ENCODE measurements at places on chromosomes 12 and 14.

GRCh38 chr14:22565391-22565945, 23.6 kb downstream of the DAD1 start:
- DNase-seq, result no peak

DNA sequence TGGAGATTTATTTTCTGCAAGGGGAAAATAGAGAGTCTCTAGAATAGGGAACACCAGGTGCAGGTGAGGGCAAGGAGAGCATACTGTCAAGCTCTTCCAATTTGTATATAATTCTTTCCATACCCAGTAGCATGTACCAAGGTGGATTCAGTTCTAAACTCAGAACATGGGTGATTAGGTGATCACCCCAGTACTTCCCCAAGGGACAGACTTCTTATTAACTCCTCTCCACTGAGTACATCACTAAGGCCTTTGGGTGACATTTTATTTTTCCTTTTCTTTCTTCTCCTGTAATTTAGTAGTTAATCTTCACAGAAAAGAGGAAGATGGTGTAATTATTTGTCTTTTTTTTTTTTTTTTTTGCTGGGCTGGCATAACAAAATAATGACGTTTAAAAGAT, 54.2 kb downstream of the DIP2B start:
- DNase-seq, result no peak

DNA sequence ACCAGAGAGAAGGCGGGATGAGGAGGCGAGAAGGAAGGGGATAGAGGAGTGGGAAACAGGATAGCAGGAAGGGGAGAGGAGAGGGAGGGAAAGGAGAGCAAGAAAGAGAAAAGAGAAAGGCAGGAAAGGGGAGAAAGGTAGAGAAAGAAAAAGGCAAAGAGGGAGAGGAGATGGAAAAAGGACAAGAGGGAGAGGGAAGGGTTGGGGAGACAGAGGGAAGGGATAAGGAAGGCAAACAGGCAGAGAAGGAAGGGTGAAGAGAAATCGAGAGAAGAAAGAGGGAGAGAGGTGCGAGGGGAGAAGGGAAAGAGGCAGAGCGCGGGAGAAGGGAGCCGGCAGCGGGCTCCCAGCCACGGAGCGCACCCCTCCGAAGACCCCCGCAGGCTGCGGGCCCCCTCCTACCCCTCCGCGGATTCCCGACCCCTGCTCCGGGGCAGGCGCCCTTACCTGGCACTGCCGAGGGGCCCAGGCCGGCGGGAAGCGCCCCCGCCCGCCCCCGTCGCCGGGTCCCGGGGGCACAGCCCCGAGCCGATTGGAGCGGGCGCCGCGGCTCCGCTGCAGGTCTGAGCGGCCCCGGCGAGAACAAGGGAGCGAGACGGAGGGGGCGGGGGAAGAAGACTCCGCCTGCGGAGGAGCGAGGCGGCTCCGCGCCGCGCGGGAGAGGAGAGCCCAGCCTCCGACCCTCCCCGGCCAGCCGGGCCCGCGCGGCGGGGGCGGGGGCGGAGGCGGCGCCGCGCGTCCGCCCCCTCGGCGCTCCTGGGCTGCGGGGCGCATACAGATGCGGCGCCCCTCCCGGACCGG, at the start of gene CDH24:
CDH24 (minus strand) TSS at position 565 of the 801 bp plus-strand sequence. CDS start 1,787 bp downstream, outside the sequence.
- no peak for DNase-seq

- no peak for DNase-seq
Observed at GRCh38 chr12:19398376-19399363, 40.6 kb upstream of the AEBP2 start.

GRCh38 chr14:105503935-105504692, 13.1 kb downstream of the TEDC1 start:
- no peak for DNase-seq

GRCh38 chr12:5807514-5808219, 137.4 kb downstream of the ANO2 start:
- no peak for DNase-seq

DNA sequence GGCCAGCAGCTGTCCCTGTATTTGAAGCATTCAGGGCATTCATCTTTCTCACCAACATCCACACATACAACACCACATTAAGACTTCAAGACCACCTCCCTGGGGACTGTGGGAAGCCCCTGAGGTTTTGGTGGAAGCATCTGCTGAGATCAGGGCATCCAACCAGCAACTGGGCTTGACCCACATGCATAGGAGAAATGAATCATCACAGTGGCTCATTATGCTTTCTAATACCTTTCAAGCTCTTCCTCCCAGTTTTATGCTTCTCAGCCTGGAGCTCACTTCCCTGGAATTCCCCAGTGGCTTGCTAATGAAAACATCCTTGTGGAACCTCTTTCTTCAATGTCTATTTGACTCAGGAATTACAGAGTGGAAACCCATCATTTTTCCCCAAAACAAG, 21.4 kb upstream of the CMKLR1 start:
- no peak for DNase-seq

- no peak for DNase-seq
Observed at GRCh38 chr14:100989924-100990323, 86.4 kb upstream of the RTL1 start.

DNA sequence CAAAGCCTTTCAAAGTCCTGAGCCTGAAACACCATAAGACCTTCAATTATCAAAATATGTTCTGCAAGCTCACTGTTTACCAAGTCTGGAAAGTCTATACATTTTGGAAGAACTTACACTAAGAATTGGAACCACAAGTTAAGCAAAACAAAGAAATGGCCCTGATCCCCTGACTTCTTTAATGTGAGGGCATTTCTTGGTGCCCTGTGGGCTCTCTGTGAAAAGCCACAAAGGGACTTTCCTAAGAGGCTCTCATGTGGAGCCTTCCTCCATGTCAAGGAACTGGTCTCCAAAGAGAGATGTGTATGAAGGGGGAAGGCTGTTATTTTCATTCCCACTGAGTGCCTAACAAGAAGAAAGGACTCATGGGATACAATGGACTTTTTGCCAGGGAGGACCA, 13.5 kb upstream of the MYH6 start:
- no peak for DNase-seq

GRCh38 chr12:90028635-90029051, 320.0 kb upstream of the ATP2B1 start:
- no peak for DNase-seq

DNA sequence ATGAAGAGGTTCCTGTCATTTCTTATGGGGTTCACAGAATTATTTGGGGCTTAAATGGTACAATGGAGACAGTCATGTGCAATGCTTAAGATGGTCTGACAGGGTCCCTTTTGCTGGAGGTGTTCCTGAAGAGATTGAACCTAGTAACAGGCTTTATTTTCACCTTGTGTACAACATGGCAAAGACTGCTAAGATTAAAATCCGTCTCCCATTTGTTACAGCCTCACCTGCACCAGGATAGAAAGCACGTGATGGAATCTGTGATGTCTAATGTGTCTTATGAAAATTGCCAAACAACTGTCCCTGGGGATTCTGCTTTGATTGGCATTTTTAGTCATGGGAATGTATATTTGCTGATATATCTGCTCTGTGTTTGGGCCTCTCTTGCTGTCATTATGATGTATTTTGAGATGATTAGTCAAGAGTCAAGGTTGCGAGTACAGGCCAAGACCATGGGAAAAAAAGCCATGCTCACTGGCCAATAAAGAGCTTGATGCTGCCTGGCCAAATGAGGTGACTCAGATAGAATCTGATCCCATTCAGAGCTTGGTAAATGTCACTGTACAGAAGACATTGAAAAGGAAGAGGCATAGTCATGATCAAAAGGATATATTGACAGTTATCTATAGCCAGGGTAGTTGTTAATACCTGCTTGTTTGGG, 96.1 kb downstream of the FLRT2 start:
- DNase-seq, result no peak

DNA sequence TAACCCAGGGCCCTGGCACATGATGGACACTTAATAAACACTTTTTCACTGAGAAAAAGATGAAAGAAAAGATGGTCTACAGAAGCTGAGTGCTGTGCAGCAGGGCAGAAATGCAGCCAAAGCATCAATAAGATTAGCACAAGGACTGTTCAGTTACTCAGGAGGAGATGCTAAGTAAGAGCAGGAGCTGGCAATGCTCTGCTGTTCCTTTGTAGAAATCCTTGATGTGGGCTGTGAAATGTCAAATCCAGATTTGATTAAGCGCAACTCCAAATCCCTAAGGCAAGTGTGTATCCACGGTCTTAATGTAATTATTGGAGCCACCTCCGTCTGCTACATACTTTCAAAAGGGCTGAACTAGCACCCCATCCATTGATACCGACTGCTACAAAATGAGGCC, 151.8 kb upstream of the BTG1 start:
- DNase-seq, result no peak

- DNase-seq, result no peak
Observed at GRCh38 chr12:93736640-93737178, 59.5 kb downstream of the CRADD start.

GRCh38 chr14:99737956-99738667, 54.0 kb downstream of the CYP46A1 start:
- no peak for DNase-seq

DNA sequence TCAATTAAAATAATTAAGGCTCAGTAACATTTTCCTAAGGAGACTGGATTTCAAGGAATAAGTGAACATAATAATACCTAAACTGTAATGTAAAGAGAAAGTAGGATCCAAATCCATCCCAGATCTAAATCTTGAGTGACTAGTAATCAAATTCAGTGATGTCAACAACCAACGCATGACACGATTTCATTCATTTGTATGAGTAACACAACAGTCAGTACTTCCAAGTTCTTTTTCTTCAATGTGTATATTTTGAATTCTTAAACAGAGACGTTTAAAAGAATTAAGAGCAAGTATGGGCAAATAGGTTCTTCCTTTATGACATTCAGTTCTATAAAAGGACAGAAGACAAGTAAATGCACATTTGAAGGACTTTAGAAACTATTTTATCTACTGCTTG, 104.3 kb upstream of the CNTN1 start:
- no peak for DNase-seq

DNA sequence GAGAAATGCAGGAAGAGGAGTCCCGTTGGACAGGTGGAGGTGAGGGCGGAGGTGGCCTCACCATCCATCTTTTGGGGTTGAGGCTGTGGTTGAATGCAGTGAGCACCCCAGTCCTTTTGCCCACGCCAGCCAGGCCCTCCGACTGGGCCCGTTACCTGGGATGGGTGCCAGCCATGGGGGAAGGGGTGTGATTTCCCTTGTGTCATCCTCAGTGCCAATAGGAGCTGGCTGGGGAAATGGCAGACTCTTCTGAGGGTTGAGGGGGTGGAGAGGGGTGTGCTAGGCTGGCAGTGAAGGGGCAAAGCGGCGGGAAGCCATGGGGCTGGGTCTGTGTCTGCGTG, 9.6 kb downstream of the KCNH3 start:
- no peak for DNase-seq

GRCh38 chr12:108634341-108634751, 652 bp upstream of the SELPLG start:
- DNase-seq, result no peak

GRCh38 chr14:34982421-34983147, at the start of gene SRP54:
TSS of gene SRP54 (plus strand) at chr14:34982992. CDS start at chr14:34996710, 13,718 bp downstream.
- peak; percentile 98 for DNase-seq

GRCh38 chr12:6909421-6910145, 4.8 kb upstream of the ENO2 start:
- no peak for DNase-seq

DNA sequence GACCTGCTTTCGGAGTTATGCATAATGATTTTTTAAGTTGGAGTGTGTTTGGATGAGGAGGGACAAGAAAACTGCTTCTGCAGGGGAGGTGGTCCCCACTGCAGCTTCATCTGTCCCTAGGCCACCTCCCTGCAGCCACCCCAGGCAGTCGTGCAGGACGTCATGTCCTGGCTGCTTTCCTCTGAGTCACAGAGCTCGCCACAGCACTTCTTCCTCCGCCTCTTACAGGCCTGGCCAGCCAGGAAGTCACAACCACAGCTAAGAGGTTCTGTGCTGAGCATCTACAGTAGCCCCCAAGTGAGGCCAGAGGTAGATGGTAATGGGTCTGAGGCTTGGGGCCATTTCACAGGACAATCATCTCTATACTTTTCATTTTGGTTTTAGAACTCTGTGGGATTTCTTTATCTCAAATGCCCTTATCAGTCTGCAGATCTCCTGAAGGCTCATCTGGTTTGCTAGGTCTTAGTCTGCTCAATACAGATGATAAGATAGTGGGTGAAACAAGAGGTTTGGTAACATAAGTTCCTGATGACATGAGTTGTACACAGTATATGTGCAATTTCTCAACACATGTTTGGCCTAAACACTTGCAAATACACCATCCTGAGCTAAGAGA, 106.4 kb downstream of the ARF6 start:
- DNase-seq, result peak; percentile 57

DNA sequence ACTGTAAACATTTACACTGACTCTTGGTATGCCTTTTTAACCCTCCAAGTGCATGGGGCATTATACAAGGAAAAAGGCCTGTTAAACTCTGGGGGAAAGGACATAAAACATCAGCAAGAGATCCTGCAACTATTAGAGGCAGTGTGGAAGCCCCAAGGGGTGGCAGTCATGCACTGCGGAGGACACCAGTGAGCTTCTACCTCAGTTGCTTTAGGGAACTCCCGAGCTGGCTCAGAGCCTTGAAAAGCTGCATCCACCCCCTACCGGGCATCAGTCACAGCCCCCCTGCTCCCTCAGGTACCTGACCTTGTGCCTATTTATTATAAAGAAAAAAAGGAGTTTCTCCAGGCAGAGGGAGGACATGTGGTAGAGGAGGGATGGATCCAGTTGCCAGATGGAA, 695.6 kb upstream of the LMO3 start:
- DNase-seq, result no peak

DNA sequence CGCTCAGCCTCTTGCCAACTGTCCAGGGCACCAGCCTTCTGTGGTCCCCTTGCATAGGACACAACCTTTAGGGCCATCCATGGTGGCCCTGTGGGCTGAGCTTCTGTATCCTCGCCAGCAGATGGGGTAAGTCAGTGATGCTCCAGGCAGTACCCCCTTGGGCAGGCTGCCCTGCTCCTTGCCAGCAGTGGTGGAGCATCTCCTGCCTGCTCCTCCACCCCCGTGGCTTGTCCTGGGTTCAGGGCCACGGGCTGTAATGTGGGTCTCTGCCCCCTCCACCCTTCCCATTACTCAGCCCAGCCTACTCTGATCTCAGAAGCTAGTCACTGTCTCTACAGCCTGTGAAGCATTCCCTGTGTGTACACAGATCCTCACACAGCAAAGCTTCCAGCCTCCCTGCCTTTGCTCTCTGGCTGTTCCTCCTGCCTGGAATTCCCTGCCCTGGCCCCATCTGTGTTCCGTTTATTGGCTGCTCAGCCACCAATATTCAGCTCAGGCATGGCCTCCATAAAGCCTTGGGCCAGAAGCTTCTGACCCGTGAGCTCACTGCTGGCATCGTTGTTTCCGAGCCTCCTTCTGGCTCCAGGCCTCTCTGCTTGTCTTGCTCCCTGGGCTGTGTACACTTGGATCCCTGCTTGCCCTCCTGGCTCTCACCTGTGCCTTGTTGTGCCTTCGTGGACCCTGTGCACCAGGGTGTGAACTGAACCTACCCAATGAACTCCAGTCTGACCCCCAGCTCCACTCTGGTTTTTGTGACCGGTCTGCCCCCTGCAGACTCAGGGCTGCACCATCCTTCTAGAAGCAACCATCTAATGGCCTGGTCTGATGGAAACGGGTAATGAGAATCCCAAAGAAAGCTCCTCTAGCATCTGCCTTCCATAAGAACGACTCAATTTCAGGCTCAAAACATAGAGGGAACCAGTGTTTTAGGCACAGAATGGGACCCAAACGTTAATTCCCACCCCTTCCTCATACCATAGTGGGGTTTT, 177.0 kb upstream of the PRMT8 start:
- DNase-seq, result no peak

GRCh38 chr14:39154594-39155189, 15.4 kb downstream of the TRAPPC6B start:
- no peak for DNase-seq

GRCh38 chr14:52949711-52950409, 990 bp downstream of the FERMT2 start:
- DNase-seq, result no peak

- DNase-seq, result no peak
Observed at GRCh38 chr12:80411787-80412186, 32.2 kb upstream of the PTPRQ start.

All from stimulated activated CD8-positive, alpha-beta memory T cell treated with anti-CD3 and anti-CD28 coated beads, Interleukin-4, amount 100 ng/mL, for 1 hour (primary cell).